ENCODE measurements at places on chromosomes 16 and 17. TPM values are rescaled to one million over a fixed set of nuclear protein-coding genes. Genes with fewer than 3 reads are reported as not detected.

The ITPRIPL2 gene
- 15.5 TPM for polyA plus RNA-seq

The TMEM98 gene
- polyA plus RNA-seq, result 211 TPM

- DNase-seq, result no peak
Measured at GRCh38 chr16:27366687-27367460, 35.1 kb upstream of the IL21R start.

The MYH8 gene
- 0.56 TPM for polyA plus RNA-seq

GRCh38 chr17:83110735-83111134 lies 31.3 kb downstream of the METRNL start:
- DNase-seq, result no peak

DNA sequence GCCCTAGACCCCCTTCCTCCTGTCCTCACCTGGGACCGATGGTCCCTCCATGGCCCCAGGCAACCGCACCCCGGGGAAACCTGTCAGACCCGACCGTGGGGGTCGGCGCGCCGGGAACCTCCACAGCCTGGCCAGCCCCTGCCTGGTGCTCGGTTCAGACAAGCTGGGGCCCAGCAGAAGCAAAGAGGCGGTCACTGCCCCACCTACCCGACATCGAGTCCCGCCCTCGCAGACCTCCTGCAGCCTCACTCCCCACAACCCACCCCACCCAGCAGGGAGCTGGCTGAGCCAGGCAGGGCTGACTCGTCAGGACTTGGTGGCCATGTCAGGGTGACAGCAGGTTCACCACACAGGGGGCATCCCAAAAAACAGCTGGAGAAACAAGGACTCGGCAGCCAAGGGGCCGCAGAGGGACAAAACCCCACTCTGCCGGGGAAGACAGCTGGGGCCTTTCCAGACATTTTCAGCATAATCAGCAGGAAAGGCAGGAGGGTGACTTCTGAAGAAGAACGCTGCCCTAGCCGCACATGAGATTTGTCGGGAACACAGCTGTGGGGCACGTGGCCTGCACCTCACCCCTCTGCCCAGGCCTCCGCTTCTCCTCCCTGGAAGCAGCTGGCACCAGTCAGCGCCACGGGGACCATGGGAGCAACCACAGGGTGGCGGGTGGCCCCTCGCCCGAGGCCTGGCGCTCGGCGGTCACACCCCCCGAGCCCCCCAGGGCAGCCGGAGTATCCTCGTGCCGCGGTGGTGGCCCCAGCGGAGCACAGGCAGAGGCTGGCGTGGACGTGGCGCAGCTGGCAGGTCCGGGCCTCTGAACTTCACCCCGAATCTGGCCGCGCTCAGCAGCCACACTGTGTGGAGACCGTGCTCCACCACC lies 22.9 kb downstream of the GNPTG start:
- no peak for DNase-seq

DNA sequence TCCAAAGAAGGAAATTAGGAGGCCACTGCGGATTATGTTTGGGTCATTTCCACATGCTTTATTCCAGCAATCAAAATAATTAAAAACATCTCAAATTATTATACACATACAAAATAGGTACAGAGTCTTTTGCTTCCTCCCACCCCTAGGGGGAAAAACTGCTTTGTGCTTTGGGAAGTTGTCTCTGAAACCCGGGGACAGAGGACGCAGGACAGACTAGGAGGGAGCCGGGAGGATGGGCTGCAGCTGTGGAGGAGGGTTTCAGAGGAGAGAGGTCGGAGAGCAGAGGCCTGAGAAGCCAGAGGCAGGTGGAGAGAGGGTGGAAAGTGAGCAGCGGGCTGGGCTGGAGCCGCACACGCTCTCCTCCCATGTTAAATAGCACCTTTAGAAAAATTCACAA lies 17.4 kb downstream of the COL1A1 start:
- no peak for DNase-seq
